ENCODE measurements at places on chromosomes 1 and 21. TPM values are rescaled to one million over a fixed set of nuclear protein-coding genes. Genes with fewer than 3 reads are reported as not detected.
A peak's percentile ranks its signal among the peaks of the same experiment; 100 is the strongest.

Gene NUP210L
- total RNA-seq: 0.11 TPM

Gene SESN2
- 38.7 TPM for total RNA-seq

Gene PROK1
- not detected for total RNA-seq

Gene RUNX3
- total RNA-seq: 136 TPM

Gene MPZ
- total RNA-seq: 6.4 TPM

Gene PROX1
- total RNA-seq: 0.08 TPM

Gene PRR9
- total RNA-seq: not detected

Gene NCAM2
- not detected for total RNA-seq

Gene REN
- not detected for total RNA-seq

Gene TAL1
- total RNA-seq: 0.11 TPM

DNA sequence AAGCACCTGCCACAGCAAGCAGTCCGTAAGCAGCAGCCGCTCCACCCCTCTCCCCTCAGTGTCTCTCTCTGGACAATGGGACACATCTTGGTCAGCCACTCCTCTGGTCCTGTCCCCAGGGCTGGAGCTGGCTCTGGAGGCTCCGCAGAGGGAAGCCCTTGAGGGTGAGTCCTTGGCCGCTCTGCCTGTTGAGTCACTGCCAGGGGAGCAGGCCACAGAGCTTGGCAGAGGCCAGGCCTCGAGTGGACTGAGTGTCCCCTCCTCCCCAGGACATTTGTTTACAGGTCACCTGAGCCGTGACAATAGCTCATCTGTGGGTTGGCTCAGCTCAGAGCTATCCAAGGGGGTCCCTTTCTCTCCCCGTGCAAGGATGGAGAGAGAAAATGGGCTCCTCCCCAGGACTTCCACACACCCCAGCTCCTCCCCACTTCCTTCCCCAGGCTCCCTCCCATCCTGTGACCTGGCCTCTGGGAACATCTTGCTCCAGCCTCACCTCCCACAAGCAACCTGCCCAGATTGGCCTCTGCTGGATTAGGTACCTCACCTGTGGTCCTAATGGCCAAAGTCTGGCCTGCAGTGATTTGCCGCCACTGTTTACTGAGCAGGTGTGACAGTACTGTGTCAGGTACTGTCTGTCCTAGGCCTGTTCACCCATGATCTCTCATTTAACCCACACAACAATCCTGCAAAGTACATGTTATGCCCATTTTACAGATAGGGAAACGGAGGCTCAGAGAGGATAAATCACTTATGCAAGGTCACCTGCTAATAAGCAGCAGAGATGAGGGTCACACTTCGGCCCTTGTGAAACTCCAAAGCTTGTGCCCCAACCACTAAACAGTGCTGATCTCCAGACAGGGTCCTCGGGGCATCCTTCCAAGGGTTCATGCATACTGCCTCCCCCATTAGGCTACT, 4.8 kb downstream of the FAM131C start:
- no peak for DNase-seq

DNA sequence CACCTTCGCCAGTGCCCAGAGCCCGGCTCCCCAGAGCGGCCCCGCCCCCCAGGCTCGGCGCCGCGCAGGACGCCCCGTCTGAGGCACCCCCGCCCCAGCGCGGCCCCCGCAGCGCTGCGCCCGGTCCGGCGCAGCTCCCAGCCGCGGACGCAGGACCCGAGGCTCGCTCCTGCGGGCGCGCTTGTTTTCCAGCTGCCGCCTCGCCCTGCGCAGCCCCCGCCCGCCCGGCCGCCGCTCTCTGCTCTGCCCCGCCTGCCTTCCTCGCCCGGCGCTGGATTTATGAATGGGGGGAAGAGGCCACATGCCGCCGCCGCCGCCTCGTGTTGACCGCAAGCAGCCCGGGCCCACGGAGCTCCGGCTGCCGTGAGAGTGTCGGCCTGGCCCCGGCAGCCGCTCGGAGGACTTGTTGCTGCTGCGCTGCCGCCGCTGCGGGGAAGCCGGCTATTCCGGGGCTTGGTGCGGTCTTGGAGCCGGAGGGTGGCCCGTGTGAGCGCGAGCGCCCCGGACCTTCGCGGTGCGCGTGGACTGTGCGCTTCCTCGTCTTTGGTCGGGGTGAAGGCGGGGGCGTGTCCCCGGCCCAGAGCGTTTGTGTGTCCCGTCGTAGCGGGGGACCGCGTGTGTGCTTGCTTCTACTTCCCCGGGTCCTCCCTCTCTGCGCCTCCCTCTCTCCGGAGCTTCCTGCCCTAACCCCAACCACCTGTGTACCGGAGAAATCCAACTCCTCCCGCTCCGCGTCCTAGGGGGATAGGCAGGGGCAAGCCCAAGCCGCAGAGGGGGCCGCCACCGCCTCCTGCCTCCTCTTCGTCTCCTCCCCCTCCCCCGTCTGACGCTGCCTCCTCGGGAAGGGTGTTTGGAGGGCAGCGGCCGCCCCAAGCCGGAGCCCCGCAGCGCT, 736 bp downstream of the KCNC4 start:
- DNase-seq: peak; percentile 67

GRCh38 chr1:232184561-232185530, 445.1 kb downstream of the SIPA1L2 start:
- no peak for DNase-seq

DNA sequence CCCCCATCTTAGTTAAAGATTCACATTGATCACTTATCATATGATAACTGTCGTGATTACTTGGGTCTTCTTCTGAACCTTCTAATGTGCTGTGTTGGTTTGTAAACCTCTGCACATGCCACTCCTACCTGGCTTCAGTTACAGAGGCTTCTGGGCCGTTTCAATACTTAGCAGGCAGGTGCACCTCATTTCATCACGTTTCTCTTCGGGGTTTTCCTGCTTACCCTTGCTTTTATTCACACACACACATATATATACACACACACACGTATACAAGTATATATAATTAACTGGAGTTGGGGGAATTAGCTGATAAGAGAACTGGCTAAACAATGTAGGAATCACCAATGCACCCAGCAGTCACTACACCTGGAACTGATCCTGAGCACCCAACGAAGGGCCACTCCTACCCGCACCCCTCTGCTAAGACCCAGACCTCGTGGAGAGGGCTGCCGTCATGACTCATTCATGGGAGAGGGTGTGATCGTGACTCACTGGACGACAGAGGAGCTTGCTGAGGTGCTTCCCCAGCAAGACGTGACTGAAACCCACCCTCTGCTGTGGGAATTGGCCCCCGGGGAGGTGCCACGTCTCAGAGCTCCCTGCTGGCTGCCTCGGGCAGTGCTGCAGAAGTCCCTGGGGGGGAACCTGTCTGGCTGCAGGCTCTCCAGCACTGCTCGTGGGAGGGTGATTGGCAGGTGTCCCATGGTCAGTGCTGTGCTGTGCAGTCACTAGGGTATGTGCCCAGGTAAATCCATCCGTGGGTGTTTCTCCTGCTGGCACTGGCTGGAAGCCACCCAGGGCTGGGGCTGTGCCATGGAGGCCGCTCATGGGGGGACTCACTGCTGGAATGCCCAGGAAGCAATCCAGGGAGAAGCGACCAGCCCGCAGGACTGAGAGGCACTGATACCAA, 166.6 kb downstream of the DYRK1A start:
- no peak for DNase-seq

- DNase-seq: no peak
Measured at GRCh38 chr1:211497489-211498045, 5.6 kb upstream of the RD3 start.

DNA sequence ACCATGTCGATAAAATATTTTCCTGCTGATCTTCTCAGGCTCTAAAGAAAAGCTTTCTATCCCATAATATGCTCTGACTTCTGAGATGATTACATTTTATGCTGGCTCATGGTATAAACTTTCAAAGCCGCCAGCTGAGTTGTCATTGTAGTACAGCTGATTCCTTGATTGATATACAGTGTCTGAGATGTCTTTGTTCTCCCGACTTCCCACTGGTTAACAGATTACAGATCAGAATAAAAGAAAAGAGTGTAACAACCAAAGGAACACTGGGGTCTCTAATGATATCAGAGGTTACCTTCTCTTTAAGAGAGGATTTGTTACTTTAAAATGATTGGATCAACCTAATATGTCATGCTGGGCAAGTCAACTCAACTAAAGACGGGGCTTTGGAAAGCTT, 485.4 kb upstream of the LRRC7 start:
- DNase-seq: no peak

GRCh38 chr1:6249739-6250689, 6.0 kb downstream of the HES3 start:
- DNase-seq: no peak

GRCh38 chr1:50611675-50612074, 188.4 kb upstream of the DMRTA2 start:
- DNase-seq: no peak

DNA sequence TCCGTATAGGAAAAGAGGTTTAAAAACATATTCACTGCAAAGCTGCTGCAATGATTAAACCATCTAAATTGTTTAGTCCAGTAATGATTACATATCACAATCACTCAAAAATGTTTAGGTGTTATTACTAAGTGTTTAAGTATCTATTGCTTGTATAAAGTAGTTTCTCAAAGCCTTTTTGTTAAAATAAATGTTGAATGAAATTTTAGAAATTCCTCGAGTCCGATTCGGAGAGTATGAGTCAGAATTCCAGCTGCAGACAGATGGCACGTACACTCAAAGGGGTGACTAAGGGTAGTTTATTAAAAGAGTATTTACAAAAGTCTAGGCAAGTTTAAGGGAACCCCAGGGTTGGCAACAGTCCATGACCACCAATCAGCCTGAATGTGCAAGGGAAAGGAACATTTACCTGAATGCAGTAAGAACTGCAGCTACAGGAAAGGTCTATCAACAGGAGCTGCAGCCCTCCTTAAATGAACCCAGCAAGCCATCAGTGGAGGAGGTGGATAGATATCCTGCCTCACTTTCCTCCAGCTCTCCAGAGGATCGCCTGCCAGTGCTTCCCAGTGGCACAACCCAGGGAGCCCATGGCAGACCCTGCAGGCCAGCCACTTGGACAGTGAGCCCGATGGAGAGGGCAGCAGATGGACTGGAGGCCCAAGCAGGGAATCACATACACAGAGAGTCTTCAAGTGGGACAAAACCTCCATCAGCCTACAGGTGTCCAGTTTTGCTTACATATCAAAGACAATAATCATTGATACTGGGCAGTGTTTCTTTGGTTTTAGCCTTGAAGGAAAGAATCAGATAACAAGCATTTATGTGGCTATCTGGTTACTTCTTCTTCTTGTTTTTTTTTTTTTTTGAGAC, 92.1 kb upstream of the SLC44A3 start:
- DNase-seq: no peak

DNA sequence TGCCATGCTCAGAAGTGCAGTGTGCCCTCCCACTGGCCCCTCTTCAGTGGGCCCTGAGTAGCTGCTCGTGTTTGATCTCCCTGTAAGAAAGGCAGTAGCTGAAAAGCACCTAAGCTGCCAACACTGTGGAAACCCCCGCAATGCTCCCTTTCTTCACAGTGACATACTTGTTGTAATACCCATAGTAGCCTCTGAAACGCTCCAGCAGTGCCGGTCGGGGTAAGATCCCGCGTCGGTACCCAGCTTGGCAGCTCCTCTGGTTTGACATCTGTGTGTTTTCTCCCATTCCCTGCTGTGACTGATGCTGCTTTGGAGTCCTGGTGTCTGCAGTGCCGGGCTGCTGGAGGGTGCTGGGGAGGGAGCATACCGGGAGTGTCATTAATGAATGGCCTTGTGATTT, 3.6 kb downstream of the CHAF1B start:
- DNase-seq: no peak

GRCh38 chr1:110228381-110228780, 18.3 kb downstream of the KCNC4 start:
- DNase-seq: no peak

GRCh38 chr1:43387976-43388599, 1.5 kb downstream of the MED8 start:
- no peak for DNase-seq

- DNase-seq: no peak
Measured at GRCh38 chr1:20448671-20449071, 37.3 kb downstream of the CAMK2N1 start.

DNA sequence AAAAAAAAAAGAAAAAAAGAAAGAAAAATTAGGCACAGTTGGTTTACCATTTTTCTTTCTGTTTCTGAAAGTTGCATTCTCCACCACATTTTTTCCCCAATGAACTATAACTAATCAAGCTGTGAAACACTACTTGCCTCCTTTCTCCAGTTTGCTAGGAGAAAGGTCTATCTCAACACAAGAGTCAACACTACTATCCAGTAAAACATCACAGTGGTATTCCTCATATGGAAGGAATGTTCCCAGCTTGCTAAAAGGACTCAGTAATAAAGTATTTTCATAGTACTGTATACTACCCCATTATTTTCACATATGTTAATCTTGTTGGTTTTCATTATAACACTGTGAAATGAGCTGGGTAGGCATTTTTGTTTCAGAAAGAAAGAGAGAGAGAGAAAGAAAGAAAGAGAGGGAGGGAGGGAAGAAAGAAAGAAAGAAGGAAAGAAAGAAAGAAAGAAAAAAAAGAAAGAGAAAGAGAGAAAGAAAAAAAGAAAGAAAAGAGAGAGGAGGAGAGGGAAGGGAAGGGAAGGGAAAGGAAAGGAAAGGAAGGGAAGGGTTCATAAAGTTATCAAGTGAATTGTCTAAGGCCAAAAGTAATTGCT, 7.9 kb downstream of the PTGER3 start:
- no peak for DNase-seq

DNA sequence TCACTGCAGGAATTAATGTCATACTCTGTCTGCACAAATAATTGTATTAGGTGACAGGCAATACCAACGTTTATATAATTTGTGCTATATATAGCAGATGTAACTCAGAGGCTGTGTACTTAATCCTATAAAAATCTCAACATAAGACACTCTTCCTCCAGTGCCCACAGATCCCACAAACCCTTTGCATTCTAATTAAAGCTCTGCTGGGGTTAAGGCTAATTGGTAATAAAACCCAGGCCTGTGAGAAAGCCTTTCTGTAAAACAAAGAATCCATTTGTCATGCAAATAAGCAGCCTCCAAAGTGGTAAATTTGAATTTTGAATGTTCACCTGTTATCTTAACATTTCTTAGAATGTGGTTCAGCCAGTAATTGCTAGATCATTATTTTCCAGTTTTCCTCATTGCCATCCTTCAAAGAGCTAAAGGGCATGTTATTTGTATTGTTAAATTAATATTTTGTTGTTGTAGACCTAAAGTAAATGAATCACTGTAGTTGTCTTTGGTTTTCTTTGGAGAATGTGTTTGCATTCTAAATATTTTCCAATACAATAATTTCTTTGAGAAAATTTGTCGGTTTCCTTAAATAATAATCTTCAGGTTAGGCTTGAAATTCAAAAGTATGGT, 46.3 kb upstream of the PRDX6 start:
- no peak for DNase-seq

- no peak for DNase-seq
Measured at GRCh38 chr1:112878321-112878720, 77.7 kb downstream of the SLC16A1 start.

DNA sequence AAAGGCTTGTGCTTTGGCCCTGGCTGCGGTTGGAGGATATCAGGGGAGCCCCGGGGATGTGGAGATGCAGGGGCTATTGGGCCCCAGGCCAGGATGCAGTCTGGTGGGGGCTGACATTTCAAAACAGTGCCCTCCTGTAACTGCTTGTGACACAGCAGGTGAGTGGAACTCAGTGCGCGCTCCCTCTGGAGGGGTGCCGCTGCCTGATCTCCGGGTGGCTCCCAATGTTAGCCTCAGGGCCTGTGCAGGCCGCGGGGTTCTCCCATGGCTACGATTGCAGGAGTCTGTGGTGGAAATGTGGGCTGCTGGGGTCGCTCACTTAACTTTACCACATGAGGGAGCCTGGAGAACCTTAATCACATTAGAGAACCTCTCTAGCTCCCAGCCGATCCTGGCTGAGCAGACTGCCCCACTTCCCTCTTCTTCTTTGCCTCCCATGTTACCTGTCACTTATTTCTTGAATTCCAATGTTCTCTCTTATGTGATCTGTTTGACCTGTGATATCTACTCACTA, 163.2 kb downstream of the FMN2 start:
- no peak for DNase-seq

- DNase-seq: no peak
Measured at GRCh38 chr1:242754926-242755325, 230.4 kb upstream of the PLD5 start.

Measured in activated naive CD4-positive, alpha-beta T cell treated with anti-CD3 and anti-CD28 coated beads, Interleukin-2, amount 50 U/mL, for 72 hours (primary cell).